ENCODE measurements at places on chromosomes 6 and 20. TPM values are rescaled to one million over a fixed set of nuclear protein-coding genes. Genes with fewer than 3 reads are reported as not detected.

PLCB1 gene
- 17.5 TPM for total RNA-seq

PPP1R14C gene
- 1.1 TPM for total RNA-seq

RAMACL gene
- 0.30 TPM for total RNA-seq

GRCh38 chr6:157832250-157832967, 9.4 kb downstream of the SNX9 start:
- H3K36me3 ChIP-seq = no peaks in the 10 kb centered on the region
- H3K27ac ChIP-seq = peak overlapping the region; percentile 95
- H3K4me3 ChIP-seq = peak overlapping the region; percentile 51
- H3K4me1 ChIP-seq = peaks cover 81% of the 10 kb centered on the region

- peaks cover 38% of the 10 kb centered on the region for H3K27me3 ChIP-seq
- H3K4me3 ChIP-seq = no peak overlapping the region
- H3K4me1 ChIP-seq = peaks cover 20% of the 10 kb centered on the region
- peaks cover 23% of the 10 kb centered on the region for H3K36me3 ChIP-seq
- H3K27ac ChIP-seq = no peak overlapping the region
Observed at GRCh38 chr6:144666781-144667180, 381.6 kb downstream of the UTRN start.

DNA sequence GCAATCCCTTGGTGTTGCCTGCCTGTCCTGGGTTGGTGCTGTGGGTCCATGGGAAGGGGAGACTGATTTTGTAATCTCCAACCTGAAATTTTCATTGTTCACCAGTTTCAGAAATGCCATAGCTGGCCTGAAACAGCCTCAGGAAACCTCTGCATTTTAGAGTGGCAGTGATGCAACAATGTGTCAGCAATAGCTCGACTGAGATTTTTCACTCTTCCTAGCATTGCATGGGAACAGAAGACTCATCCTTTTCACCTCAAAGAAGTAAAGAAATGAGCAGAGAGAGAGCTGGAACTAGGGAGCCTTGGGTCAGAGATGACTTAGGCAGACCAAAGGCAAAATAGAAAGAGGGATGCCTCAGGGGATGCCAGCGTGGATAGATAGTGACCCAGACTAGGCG, 23.7 kb upstream of the TMEM14A start:
- H3K27ac ChIP-seq = no peak overlapping the region
- H3K4me1 ChIP-seq = peaks cover 20% of the 10 kb centered on the region
- DNase-seq = no peak
- H3K36me3 ChIP-seq = peaks cover 6% of the 10 kb centered on the region
- H3K27me3 ChIP-seq = no peaks in the 10 kb centered on the region

CALHM6 gene
- total RNA-seq = 0.21 TPM

DNA sequence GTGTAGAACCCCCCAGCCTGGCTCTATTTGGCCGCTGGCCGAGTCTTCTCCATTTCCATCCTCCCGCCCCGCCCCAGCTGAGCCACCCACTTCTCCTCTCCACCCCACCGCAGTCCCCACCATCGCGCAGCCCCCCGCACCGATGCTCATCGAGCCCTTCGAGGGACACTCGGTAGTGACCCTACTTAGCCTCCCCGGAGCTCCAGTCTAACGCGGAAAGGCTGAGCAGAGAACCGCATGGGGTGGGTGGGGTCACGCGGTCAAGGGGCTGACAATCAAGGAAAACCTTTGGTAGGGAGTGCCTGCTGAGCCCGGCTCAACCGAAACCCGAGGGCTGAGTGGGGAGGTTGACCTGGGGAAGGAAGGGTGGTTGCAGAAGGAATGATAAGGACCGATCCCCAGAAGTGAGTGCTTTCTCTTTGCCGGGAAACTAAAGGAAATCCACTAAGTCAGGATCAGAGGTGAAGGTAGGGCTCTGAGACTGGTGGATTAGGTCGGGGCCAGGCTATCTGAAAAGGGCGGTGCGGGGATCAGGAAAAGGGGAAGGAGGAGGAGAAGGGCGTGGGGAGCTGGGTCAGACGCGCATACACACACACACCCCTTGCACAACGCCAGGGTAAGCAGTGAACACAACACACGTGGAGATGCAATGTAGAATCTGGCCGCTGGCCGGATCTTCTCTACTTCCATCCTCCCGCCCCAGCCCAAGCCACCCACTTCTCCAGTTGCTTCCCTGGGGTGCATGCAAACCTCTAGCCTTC, 49.8 kb downstream of the CPXM1 start:
- no peak overlapping the region for H3K27ac ChIP-seq
- H3K36me3 ChIP-seq = no peaks in the 10 kb centered on the region
- H3K4me3 ChIP-seq = peak overlapping the region; percentile 72
- peaks cover 90% of the 10 kb centered on the region for H3K27me3 ChIP-seq
- peak; percentile 71 for DNase-seq
- peaks cover 29% of the 10 kb centered on the region for H3K4me1 ChIP-seq

GRCh38 chr20:6744180-6744579, 23.3 kb upstream of the BMP2 start:
- H3K4me1 ChIP-seq = peaks cover 3% of the 10 kb centered on the region
- DNase-seq = no peak
- H3K27me3 ChIP-seq = no peaks in the 10 kb centered on the region
- H3K36me3 ChIP-seq = peaks cover 5% of the 10 kb centered on the region
- no peak overlapping the region for H3K4me3 ChIP-seq

KCNK17 gene
- total RNA-seq = 2.7 TPM

GRCh38 chr6:111625099-111625416, 19.4 kb upstream of the TRAF3IP2 start:
- DNase-seq = no peak
- peaks cover 10% of the 10 kb centered on the region for H3K4me1 ChIP-seq
- no peak overlapping the region for H3K27ac ChIP-seq
- no peaks in the 10 kb centered on the region for H3K36me3 ChIP-seq

DNA sequence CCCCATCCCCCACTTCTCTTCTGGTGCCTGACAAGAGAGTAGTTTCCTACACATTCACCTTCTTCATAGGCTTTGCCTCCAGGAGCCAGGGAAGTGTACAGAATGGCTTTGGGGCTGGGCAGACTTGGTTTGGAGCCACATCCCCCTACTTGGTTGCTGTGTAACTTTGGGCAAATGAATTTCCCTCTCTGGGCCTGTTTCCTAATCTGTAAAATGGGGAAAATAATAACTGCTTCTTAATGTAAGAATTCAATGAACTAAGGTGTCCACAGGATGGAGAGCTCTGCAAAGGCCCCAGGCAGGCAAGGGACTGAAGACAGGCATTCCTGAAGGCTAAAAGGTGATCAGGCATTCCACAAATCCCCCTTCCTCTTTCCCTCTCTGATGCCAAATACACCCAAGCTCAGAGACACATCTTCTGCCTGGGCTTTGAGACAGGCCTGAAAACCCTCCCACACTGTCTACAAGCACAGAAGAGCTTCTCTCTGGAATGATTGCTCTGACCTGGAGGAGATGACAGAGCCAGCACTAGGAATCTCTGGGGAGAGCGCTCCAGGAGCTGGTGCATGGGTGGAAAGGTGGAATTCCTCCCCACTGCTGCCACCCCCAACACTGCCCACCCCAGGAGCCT, 6.9 kb upstream of the C20orf203 start:
- no peaks in the 10 kb centered on the region for H3K36me3 ChIP-seq
- H3K27me3 ChIP-seq = no peaks in the 10 kb centered on the region
- peaks cover 42% of the 10 kb centered on the region for H3K4me1 ChIP-seq
- H3K27ac ChIP-seq = peak overlapping the region; percentile 86
- DNase-seq = no peak

DNA sequence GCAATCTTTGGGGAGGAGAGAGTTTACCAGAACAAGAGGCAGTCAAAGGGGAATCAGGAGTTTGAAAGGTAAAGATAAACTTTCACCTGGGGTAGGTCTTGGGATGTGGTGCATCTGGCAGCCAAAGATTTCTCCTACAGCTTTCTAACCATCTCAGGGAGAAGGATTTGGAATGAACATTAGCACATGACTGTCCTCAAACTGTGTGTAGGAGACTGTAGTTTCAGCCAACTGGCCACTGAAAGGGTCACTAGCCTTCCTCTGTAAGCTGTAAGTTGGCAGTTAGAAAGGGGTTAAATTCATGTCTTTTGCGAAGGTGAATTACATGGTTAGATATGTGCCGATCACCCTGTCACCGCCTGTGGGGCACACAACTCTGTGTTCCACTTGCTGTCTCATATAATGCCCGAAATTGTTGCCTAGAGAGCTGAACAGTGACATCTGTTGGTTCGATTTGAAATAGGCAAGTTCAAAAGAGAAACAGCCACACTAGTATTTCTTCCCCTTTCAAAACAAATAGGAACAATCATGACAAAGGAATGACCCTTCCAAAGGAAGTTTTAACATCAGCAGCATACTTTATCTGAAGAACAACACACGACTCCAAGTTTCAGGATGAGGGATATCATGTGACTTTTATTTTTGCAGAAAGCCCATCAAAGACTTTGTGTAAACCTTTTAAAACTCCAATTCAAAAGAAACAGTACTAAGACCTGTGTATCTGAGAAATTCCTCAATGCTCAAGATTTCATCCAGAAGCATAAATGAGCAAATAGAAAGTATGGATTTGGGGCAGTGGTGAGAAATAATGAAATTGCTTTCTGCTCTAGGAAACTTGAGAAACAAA, 1.1 kb upstream of the OPN5 start:
- no peak for DNase-seq
- no peak overlapping the region for H3K4me3 ChIP-seq
- no peak overlapping the region for H3K27ac ChIP-seq
- H3K36me3 ChIP-seq = no peaks in the 10 kb centered on the region

VARS1 gene
- 177 TPM for total RNA-seq

All from WTC11 (cell line).